ENCODE measurements at places on chromosomes 7 and 10.

- no peak for DNase-seq
Observed at GRCh38 chr7:47635091-47636080, 53.5 kb upstream of the TNS3 start.

DNA sequence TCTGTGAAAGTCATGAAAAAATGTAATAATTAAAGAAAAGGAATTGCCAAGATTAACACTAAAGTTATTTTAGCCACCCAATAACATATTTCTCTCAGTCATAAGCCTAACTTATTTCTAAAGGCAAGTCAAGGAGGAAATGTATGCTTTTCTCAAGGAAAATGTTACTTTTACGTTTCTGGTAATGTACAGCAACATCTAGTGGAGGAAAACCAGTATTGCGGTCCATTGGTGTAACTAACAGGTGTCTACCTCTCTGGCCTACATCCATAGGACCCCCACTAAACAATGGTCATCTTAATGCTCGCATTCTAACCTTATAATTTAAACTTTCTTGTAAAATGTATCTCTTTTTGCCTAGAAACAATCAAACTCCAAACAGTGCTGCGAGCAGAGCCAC lies 437.5 kb downstream of the KIF20B start:
- peak; percentile 40 for DNase-seq

GRCh38 chr7:1742555-1743303 lies 72.7 kb downstream of the ELFN1 start:
- DNase-seq: no peak

DNA sequence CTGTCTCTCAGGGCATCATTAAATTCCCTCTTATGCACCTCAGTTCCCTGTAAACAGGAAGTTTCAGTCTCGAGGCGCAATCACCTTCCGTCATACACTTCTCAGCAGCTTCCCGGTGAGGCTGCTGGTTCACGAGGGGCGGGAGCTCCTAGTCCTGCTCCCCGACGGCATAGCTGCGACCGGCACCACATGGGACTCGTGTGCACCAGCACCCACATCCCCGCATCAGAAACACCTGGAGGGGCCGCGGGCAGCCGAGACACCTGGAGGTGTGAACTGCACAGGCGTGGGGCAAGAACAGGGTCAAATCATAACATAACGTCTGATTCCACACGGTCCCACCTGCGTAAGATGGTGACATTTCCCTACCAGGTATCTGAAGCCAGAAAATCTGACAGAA lies 52.7 kb downstream of the DIP2C start:
- DNase-seq: no peak

GRCh38 chr7:53413021-53413420 lies 377.6 kb downstream of the POM121L12 start:
- no peak for DNase-seq

GRCh38 chr10:125037145-125037877 lies 95.4 kb downstream of the ZRANB1 start:
- peak; percentile 93 for DNase-seq

Measured in amniotic epithelial cell (primary cell).